ENCODE measurements at places on chromosomes 12 and 14.
A peak's percentile ranks its signal among the peaks of the same experiment; 100 is the strongest.

DNA sequence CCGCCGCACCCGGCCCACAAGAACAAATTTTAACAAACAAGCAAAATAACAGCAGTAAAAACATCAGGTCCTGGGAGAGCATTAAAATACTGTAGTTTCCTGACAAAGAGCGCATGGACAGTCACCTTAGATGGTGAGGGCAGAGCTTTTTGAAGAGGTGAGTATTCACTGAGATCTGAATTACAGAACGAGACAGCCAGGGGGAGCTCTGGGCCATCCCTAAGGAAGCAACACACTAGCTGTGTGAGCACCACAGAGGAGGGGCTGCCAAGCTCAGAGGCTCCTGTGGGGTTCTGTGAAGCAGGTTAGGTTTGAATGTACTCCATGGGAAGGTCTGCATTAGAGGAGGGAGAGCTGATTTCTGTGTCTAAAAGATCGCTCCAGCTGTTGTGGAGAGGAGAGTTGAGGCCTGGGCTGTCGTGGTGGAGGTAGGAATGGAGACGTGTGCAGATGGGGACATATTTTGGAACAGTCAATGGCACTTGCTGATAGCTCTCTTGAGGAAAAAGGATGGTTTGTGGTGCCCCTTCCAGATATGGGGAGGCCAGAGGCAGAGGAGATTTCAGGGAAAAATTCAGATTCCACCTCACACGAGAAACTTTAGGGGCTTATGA is 72.9 kb downstream of the TRAFD1 start:
- DNase-seq = peak; percentile 34
- no peak overlapping the region for H3K27ac ChIP-seq
- no peaks in the 10 kb centered on the region for H3K27me3 ChIP-seq
- no peak overlapping the region for H3K4me3 ChIP-seq
- H3K4me1 ChIP-seq = no peaks in the 10 kb centered on the region
- peaks cover 48% of the 10 kb centered on the region for H3K36me3 ChIP-seq

DNA sequence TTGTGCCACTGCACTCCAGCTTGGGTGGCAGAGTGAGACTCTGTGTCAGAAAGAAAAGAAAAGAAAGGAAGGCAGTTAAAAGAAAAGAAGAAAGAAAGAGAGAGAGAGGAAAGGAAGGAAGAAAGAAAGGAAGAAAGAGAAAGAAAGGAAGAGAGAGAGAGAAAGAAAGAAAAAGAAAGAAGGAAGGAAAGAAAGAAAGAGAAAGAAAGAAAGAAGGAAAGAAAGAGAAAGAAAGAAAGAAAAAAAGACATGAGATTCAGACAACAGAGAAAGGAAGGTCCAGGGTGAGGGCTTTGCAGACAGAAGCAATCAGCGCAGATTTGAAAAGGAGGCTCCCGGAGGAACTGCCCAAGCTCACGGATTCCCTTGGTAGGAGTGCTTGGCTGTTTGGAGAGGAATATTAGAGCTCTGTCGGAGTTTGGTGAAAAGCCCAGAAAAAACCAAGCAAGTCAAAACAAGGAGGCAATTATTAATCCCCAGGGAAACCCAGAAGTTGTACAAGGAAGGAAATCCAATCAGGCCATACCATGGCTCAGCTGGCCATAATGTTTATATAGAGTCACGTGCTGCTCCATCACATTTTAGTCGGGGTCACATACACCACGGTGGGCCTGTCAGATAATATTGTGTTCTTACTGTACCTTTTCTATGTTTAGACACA is 11.6 kb upstream of the CCDC85C start:
- H3K4me3 ChIP-seq = no peak overlapping the region
- no peaks in the 10 kb centered on the region for H3K36me3 ChIP-seq
- H3K27me3 ChIP-seq = peaks cover 4% of the 10 kb centered on the region
- H3K4me1 ChIP-seq = no peaks in the 10 kb centered on the region
- no peak for DNase-seq
- H3K27ac ChIP-seq = no peak overlapping the region

GRCh38 chr14:79254069-79254775 is 957.1 kb downstream of the DIO2 start:
- no peaks in the 10 kb centered on the region for H3K27me3 ChIP-seq
- H3K4me1 ChIP-seq = no peaks in the 10 kb centered on the region

DNA sequence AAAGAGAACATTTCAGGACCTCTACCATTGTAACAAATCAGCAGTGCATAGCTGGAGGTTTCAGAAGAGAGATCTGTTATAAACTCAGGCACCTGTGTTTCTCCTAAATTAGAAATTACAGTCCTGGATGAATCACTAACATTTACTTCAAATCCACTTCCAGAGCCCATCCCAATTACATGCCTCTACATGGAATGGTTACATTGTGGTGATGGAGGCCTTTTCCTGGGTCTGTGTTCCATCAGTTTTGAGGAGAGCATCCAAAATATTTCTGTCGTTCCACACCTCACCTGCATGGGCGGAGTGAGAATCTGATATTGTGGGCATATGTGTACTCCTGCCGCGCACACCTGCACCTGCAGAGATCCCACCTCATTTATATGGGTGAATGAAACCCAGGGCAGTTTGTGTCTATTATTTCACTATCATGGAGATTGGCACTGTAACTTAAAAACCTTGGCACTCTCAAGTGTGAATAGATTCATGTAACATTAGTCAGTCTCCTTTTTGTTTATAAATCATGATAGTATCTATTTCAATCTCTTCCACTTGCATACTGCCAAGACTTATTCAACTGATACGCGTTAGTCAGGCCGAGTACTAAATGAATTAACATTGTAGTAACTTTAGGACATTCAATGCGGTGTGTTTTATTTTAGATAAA is 215.1 kb upstream of the FAR2 start:
- no peaks in the 10 kb centered on the region for H3K27me3 ChIP-seq
- DNase-seq = no peak
- H3K27ac ChIP-seq = no peak overlapping the region
- H3K4me3 ChIP-seq = no peak overlapping the region
- no peaks in the 10 kb centered on the region for H3K4me1 ChIP-seq
- H3K36me3 ChIP-seq = no peaks in the 10 kb centered on the region

DNA sequence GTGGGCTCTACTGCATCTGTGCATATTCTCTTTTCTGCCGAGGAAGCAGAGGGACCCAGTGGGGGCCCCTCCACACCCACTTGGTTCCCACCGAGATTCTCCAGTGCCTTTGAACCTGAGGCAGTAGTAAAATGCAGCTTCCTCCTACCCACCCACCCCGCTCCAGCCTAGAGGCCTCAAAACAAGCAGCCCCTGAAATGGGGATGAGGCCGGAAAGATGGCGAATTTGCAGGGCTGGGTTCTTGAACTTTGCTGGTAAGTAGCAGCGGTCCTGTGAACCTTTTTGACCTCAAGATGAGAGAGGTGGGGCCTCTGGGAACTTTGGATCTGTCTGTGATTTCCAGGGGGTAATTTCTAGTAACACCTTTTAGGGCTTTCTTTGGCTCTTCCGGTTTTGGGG is 15.4 kb downstream of the PLEKHG3 start:
- H3K36me3 ChIP-seq = no peaks in the 10 kb centered on the region
- H3K27me3 ChIP-seq = no peaks in the 10 kb centered on the region
- peaks cover 40% of the 10 kb centered on the region for H3K4me1 ChIP-seq

DNA sequence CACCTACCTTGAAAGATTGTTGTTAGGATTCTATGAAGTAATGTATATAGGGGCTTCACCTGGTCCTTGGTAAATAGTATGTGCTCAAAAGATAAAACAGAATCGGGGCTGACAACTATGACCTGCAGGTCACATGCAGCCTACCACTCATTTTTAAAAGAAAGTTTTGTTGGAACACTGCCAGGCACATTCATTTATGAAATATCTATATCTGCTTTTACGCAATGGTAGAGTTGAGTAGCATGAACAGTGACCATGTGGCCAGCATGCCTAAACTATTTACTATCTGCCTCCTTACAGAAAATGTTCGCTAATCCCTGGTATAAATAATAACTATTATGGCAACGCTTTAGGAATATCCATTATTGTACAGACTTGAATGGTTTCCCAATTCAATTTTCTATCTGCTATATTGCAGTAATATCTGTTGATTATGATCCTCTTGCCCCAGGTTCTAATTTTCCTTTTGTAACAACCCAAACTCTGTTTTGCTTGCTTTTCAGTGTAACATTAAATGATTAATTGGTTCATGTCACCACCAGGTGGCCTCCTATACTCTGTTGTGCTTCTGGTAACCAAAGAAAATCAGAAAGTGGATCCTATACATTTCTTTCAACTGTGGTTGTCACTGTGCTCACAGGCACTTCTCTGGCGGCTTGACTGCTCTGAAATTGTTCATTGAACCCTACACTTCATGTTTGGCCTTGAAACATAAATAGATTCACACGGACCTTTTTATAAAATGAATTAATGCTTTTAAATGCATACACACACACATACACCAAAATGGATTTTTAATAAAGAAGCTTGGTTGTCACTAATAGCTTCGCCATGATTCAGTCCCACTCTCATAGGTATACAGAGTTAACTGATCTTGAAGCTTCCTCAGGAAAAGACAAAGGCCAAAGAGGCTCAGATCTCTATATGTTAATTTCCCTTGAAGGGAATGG is 227.7 kb upstream of the NPAS3 start:
- no peaks in the 10 kb centered on the region for H3K27me3 ChIP-seq
- no peaks in the 10 kb centered on the region for H3K4me1 ChIP-seq
- no peak for DNase-seq
- H3K4me3 ChIP-seq = no peak overlapping the region
- no peak overlapping the region for H3K27ac ChIP-seq

DNA sequence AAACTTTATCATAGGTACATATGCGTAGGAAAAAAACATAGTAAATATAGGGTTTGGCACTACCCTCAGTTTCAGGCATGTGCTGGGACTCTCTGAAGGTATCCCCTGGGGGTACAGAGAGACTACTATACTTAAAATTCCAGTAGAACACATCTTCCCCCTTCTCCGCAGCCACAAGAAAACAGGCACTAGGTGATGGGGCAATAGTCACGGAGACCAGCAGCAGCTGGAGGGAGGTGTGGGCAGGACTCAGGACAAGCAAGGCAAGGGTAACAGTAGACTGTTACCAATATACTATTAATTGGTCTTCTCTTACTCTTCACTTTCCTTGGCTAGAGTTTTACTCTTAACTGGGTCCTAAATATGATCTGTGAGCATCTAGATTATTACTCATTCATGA is 4.6 kb upstream of the PAPOLA start:
- no peak overlapping the region for H3K4me3 ChIP-seq
- peaks cover 9% of the 10 kb centered on the region for H3K4me1 ChIP-seq
- DNase-seq = no peak
- peaks cover 10% of the 10 kb centered on the region for H3K27me3 ChIP-seq
- H3K27ac ChIP-seq = no peak overlapping the region

DNA sequence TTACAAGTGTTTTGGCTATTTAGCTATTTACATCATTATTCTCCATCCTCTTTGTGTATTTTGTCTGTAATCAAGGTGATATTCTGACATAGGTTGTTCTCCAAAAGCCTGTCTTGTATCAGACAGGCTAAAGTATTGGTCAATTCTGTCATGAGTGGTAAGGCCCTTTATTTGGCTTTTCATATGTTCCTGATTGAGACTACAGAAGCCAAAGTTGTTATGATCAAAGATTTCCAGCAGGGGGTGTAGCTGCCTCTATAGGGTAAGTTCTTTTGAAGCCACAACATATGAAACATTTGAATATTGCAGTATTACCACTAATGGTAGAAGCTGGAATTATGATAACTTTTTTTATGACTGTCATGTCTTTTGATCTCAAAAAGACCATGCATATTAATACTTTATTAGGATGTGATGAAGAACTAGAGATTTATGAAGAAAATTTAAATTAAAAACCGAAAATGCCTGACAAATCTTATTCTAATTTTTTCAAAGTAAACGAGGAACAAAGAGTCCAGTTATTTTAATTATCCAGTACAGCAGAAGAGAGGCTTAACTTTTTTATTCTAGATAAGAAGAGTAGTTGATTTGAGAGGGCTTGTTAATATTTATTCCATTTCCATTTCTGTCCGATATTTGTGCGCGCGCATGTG is 3.4 kb upstream of the ARHGAP5 start:
- H3K27ac ChIP-seq = no peak overlapping the region
- H3K4me1 ChIP-seq = peaks cover 19% of the 10 kb centered on the region
- DNase-seq = peak; percentile 88
- H3K27me3 ChIP-seq = no peaks in the 10 kb centered on the region
- no peak overlapping the region for H3K4me3 ChIP-seq

DNA sequence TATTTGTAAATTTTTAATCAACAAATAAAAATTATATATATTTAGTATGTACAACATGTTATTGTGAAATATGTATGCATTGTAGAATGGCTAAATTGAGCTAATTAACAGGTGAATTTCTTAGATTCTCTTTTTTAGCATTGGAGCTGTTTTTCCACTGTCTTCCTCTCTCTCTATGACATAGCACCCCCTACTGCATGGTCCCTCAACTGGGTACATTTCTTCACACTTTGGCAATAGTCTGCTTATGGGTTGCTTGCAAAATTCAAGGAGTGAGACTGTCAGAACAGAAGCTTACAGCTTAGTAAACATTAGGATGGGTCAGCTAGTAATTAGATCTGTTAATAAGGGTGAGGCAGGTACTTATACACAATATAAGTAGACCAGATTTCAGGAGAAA is 658.5 kb upstream of the MGAT4C start:
- no peaks in the 10 kb centered on the region for H3K4me1 ChIP-seq
- no peak overlapping the region for H3K27ac ChIP-seq
- no peak for DNase-seq
- H3K4me3 ChIP-seq = no peak overlapping the region

GRCh38 chr12:49236423-49236822 is 28.5 kb upstream of the TUBA1C start:
- H3K4me1 ChIP-seq = peaks cover 6% of the 10 kb centered on the region

DNA sequence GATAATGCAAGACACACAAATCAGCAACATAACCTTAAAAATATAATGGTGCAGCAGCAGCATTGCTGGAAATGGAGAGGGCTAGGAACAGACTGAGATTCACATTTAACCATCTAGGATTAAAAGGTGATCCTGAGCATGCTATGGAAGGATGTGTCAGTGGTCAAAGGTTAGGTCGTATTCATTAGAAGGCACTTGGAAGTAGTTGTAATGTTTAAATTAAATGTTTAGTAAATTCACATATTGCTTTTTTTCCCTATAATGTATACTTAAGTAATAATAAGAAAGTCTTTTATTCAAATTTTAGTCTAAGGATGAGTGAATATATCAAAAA is 368.6 kb upstream of the PDE3A start:
- no peak overlapping the region for H3K4me3 ChIP-seq
- H3K4me1 ChIP-seq = no peaks in the 10 kb centered on the region
- H3K27me3 ChIP-seq = no peaks in the 10 kb centered on the region

- H3K27me3 ChIP-seq = peaks cover 5% of the 10 kb centered on the region
- no peak for DNase-seq
- H3K4me1 ChIP-seq = no peaks in the 10 kb centered on the region
- H3K4me3 ChIP-seq = no peak overlapping the region
- H3K36me3 ChIP-seq = no peaks in the 10 kb centered on the region
Observed at GRCh38 chr14:64605926-64606685, 56.3 kb downstream of the PPP1R36 start.

DNA sequence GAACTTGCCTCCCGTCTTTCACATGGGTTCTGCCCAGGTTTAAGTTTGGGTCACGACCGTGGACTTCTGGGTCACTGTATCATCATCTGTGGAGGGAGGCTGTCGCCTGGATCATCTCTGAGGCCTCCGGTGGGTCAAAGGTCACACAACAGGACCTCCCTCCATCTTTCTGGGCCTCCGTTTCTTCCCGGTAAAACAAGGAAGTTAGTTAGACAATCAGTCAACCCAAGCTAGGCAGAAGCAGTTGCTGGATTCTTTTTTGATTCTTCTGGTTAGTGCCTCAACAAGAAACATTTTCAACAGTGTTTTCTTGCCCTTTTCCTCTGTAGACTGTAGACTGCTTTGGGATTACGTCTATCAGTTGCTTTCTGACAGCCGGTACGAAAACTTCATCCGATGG is 186.6 kb upstream of the BCL2L14 start:
- H3K36me3 ChIP-seq = peaks cover 27% of the 10 kb centered on the region
- no peak overlapping the region for H3K4me3 ChIP-seq
- H3K27me3 ChIP-seq = no peaks in the 10 kb centered on the region
- DNase-seq = no peak
- H3K4me1 ChIP-seq = no peaks in the 10 kb centered on the region
- H3K27ac ChIP-seq = no peak overlapping the region

All from CD4-positive, CD25-positive, alpha-beta regulatory T cell (primary cell).